ENCODE measurements at places on chromosomes 7 and 10.

GRCh38 chr10:10872035-10872673, 145.5 kb upstream of the CELF2 start:
- DNase-seq, result no peak

GRCh38 chr10:16905320-16905719, 88.1 kb upstream of the RSU1 start:
- no peak for DNase-seq

DNA sequence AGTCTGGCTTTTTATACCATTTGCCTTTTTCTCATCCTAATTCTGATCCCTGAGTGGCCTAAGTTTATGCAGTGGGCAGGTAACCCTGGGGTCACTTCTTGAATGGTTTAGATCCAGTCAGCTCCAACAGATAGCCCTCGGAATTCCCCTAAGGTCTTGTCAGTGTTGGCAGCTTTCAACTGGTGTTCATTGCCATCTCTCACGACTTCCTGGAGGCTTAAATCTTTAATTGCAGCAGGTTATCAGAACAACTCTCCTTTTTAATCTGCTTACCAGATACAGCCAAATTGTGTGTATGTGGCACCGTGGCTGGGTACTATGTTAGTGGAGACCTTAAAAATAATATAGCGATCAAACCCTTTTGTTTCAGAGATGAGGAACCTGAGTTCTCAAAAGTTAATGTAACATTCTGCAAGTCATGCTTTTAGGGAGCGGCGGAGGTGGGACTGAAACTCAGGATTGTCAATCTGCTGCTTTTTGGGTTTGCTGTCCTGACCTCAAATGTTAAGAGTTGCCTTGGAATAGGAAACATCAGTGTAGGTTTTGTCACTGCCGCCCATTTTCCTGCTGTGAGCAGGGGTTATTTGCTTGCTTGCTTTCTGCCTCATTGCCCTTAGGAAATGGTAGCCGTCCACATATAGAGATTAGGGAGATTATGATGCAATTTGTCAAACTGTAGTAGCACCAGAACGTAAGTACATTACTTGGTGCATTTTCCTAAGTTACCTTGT, 818 bp downstream of the DLD start:
- DNase-seq, result no peak

GRCh38 chr7:37438906-37439652, 9.6 kb downstream of the ELMO1 start:
- DNase-seq, result no peak

Measured in hippocampal formation (tissue), 2 donors.